ENCODE measurements at places on chromosomes 1 and 21. TPM values are rescaled to one million over a fixed set of nuclear protein-coding genes. Genes with fewer than 3 reads are reported as not detected.

- no peak overlapping the region for H3K4me3 ChIP-seq
- H3K27ac ChIP-seq = no peak overlapping the region
- H3K36me3 ChIP-seq = no peaks in the 10 kb centered on the region
- peaks cover 20% of the 10 kb centered on the region for H3K4me1 ChIP-seq
- H3K27me3 ChIP-seq = peaks cover 30% of the 10 kb centered on the region
Observed at GRCh38 chr1:223504741-223505140, 111.5 kb downstream of the CCDC185 start.

DNA sequence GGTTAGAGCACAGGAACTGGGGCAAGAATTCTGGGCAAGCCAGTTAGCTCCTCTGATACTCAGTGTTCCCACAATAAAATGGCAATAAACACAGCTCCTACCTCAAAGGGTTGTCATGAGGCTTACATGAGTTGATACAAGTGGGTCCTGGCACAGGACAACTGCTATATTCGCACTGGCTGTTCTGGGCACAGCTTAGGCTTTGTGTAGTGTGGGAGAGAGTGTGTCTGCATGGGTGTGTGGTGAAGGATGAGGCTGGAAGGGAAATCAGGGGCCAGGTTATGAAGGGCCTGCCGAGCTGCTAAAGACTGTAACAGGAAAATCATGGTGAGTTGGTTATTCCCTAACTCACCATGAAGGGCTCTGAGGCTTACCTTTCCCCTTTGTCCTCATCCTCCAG, 18.7 kb downstream of the ETV3 start:
- no peak overlapping the region for H3K4me3 ChIP-seq
- H3K4me1 ChIP-seq = peaks cover 4% of the 10 kb centered on the region
- DNase-seq = no peak
- H3K27me3 ChIP-seq = no peaks in the 10 kb centered on the region
- peak overlapping the region; percentile 15 for H3K27ac ChIP-seq
- H3K36me3 ChIP-seq = peaks cover 19% of the 10 kb centered on the region

AVPR1B gene
- not detected for total RNA-seq

PDC gene
- total RNA-seq = not detected

HSD3B1 gene
- not detected for total RNA-seq

DNA sequence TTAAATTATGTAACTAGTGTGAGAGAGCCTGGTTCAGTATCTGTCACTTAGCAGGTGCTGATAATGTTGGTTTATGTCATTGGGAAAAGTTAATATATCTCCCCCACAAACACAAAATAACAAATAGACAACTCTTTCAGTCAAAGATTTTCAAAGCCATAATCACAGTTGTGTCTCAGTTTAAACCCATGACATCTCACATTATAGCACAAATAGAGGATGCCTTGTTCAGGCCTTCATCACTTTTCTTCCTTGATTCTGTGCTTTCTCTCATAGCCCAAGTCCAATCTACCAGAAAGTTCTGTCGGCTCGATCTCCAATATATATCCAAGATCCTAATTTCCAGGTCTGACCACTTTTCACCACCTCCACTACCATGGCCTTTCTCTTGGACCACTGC, 6.2 kb upstream of the EPS15 start:
- no peaks in the 10 kb centered on the region for H3K4me1 ChIP-seq
- DNase-seq = no peak
- no peak overlapping the region for H3K27ac ChIP-seq
- no peaks in the 10 kb centered on the region for H3K27me3 ChIP-seq

GRCh38 chr21:20997311-20997635, 936 bp upstream of the NCAM2 start:
- H3K4me3 ChIP-seq = peak overlapping the region; percentile 67
- H3K27me3 ChIP-seq = peaks cover 35% of the 10 kb centered on the region
- H3K36me3 ChIP-seq = no peaks in the 10 kb centered on the region
- no peak for DNase-seq

DNA sequence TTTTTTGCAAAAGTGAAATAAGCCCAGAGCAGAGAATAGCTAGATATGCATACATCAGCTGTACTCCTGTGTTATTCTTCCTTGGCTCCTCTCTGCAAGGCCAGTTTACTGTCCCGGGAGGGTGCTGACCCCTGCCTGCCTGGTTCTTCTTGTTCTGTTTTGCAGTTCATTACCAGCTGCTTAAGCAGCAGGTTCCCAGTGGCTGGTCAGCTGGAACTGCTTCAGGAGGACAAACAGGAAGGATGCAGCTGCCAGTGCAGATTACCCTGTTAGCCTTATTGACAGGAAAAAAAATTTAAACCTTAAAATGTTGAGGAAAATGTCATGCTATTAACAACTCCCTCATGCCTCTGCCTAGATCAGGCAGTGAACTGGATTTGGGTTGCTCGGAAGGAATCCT, 16.0 kb upstream of the LRIG2 start:
- no peaks in the 10 kb centered on the region for H3K36me3 ChIP-seq
- DNase-seq = no peak
- peaks cover 14% of the 10 kb centered on the region for H3K4me1 ChIP-seq
- H3K4me3 ChIP-seq = no peak overlapping the region
- H3K27me3 ChIP-seq = no peaks in the 10 kb centered on the region

S100A7 gene
- total RNA-seq = not detected

- DNase-seq = no peak
- no peaks in the 10 kb centered on the region for H3K4me1 ChIP-seq
- H3K27me3 ChIP-seq = peaks cover 6% of the 10 kb centered on the region
- H3K27ac ChIP-seq = no peak overlapping the region
Observed at GRCh38 chr1:221779771-221780170, 37.9 kb upstream of the DUSP10 start.
